ENCODE measurements at places on chromosomes 1 and 21.

DNA sequence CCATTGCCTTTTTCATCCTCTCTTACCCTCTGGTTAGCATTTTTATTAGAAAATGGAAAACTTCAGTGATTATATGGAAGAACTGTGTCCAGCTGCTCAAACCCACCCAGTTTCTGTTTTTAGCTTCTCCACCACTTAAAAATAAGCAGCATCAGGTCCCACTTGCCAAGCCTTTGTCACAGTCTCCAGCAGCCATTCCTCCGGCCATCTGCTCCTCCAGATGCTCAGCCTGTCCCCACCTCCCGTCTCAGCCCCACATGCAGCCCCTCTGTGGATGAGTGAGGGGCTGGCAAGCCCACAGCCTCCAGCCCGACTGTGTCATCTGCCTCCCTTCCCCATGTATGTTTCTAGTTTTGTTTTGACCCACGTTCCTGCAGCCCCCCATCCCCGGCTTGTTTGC is 289.7 kb downstream of the HHAT start:
- DNase-seq: no peak

DNA sequence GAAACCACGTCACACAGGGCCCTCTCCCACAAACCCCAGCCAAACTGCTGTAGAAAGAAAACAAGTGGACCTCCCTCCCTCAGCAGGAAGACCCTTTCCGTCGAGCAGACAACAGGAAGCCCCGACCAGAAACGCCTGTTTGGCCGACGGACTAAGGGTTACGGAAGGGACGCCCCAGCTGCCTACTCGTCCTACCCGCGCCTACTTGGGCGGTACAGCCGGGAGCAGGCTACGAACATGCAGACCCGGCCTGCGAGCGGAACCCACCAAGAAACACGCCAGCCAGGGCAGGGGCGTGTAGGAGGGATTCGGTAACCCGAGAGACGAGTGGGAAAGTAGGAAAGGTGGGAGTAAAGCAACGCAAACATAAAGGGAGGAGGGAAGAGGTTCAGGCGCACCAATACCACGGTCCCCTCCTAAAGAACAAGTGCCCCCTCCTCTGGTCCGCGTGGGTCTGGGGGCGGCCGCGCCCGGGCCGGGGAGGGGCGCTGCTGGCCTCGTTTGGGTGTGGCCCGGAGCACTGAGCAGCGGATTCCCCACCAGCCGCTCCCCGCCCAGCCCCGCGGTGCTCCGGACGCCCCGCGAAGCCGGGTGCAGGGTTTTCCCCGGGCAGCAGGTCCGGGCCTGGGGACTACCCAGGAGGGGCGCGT is 450 bp downstream of the S100A10 start:
- peak; percentile 70 for DNase-seq

DNA sequence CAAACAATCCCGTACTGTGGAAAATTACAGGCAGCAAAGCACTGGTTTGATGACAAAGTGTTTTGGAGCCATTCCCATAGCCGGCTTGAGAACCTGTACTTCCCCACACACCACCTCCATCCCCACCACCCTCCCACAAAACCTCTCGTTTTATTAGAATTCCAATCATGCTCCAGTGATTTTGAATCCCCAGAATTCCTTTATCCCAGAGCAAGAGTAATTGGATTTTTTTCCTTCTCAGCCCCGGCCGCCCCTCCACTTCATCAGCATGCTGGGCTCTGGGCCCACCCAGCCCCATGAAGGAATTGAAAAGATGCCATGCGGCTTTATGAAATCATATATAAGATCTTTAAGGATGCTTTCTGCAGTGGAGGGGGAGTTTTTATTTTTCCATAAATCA is 136.6 kb downstream of the OMA1 start:
- DNase-seq: no peak

DNA sequence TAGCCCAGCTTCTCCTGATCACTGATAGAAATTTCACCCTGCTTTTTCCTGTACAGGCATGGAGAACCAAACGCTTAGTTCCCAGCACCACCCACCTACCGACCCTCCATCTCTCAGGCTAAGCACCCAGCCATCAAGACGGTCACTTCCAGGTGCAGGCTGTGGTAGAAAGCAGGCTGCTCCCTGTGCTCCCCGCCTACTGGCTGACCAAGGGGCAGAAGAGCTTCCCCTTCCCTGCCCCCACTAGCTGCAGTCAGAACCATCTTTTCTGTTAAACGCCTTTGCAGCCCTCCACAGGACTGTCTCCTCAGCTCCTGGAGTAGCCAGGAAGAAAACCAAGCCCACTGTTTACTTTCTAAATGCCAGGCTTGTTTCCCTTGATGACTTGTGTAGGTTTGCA is 23.0 kb downstream of the SPATA46 start:
- DNase-seq: no peak

DNA sequence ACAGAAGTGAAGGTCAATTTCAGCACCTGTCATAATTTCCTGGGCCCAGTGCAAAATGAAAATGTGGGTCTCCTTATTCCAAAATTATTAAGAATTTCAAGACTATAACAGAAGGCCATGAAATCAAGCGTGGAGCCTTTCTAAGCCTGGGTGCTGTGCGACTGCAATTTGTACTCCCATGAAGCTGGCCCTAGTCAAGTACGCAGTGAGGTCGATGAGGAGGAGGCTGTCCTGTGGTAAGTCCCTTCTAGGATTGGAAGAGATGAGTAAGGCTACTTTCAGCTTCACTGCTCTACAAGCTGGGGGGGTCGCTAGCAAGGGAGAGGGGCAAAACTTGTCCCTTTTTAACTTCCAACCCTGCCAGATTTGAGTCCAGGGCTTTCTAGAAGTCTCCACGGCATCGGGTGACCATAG is 410 bp upstream of the NUDC start:
- no peak for DNase-seq

DNA sequence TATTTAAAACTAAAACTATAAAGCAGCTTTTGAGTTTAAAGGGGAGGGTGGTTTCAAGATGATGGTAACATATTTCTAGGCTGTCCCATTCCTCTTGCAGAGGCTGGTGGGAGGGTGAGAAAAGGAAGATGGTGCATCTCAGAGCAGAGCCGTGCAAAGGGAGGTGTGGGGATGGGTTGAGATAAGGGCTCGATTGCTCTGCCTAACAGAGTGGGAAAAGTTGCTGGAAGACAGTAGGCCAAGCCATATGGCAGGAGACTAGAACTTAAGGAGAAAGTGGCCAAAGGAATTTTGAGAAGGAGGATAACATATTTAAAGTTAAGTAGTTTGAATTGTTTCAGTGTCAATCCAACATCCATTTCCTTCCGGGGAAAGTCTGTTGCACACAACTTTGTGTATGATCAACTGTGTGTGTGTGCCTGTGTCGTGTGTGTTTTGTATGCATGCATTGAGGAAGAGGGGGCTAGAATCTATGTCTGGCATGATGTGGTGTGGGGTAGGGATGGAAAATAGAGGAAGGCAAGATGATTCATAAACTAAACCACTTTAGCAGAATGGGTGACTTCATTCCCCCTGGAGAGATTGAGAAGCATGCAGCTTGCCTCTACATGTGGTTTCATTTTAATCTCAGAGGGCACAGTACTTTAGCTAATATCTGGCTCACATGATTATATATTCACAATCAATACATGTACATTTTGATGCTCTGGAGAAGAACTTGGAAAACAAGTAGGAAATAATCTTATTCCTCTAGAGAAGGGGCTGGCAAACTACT is 145.0 kb upstream of the DNAH14 start:
- DNase-seq: no peak

- peak; percentile 73 for DNase-seq
Observed at GRCh38 chr1:85502625-85503083, 37.7 kb upstream of the DDAH1 start.

- DNase-seq: no peak
Observed at GRCh38 chr1:63976006-63976405, 202.2 kb downstream of the ROR1 start.

- no peak for DNase-seq
Observed at GRCh38 chr1:113732802-113733201, 26.5 kb downstream of the PHTF1 start.

- DNase-seq: no peak
Observed at GRCh38 chr1:246065592-246065991, 441.5 kb downstream of the SMYD3 start.

- DNase-seq: no peak
Observed at GRCh38 chr1:218772575-218772974, 401.1 kb upstream of the LYPLAL1 start.

- no peak for DNase-seq
Observed at GRCh38 chr1:63623952-63624351, 30.7 kb downstream of the PGM1 start.

DNA sequence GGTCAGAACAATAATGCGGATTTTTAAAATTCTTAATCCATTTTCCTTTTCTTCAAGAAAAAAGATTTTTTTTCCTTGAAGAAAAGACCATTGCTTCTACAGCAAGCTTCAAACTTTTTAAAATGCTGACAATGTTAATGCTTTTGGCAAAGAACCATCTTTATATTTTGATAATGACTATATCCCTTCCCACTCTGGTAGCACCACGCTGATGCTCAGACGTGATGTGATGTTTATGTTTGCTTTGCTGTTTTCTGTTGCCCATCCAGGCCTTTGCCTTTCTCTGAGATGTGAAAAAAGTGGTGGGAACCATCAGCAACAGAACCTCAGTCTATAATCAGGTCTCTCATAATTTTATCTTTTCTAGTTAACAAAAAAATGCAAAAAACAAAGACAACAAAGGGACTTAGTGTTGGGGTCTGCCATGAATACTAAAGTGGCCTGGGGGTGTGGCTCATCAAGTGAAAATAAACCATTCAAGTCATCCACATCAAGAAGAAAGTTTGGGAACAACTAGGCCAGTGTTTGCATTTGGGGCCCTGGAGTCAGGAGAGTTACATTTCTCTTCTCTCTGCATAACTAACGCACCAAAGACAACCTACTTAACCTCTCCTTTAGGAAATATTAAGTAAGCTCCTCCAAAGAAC is 244.6 kb upstream of the DMRTA2 start:
- no peak for DNase-seq

GRCh38 chr1:220875260-220875659 is 4.0 kb upstream of the HLX start:
- no peak for DNase-seq

- DNase-seq: no peak
Observed at GRCh38 chr1:37240897-37241296, 206.6 kb upstream of the GRIK3 start.

DNA sequence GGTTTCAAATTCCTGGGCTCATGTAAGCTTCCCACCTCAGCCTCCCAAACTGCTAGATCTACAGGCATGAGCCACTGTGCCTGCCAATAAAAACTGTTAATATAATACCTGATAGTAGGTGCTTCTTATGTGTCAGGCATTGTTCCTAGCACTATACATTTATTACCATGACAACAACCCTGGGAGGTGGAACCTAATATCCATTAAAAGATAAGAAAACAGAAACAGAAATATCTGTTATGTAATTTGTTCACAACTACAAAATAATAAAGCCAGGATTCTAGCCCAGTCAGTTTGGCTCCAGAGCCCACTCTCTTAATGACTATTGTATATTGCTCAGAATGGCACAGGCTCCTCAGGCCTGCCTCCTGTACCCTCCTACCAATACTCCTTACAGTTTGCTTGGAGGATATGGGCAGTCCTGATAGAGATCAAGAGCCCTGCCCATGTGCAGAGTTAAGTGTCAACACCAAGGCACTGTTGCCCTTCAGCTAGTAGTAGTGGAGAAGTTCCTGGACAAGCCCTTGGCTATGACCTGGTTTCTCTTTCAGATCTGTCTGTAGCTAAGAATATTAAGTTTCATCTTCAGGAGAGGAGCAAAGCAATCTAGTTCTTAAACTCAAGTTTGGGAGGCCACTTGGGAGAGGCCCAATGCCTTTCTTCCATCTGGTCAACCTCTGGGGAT is 22.4 kb downstream of the RPL5 start:
- DNase-seq: no peak

DNA sequence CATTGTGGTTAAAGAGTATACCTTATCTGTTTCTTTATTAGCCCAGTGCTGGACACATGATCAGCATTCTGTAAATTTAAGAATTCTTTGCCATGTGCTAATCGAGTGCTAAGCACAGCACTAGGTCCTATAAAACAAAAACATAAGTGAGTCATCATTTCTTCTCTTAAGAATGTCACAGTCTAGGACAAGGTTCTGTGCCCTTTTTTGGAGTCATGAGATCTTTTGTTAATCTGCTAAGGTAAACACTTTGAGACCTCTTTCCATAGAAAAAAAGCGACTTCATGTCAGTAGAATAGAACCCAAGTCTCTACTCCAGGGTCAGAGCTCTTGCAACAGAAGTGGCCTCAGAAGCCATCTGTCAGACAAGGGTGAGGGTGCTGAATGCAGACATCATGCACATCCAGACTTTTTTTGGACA is 70.0 kb upstream of the NFIA start:
- no peak for DNase-seq

DNA sequence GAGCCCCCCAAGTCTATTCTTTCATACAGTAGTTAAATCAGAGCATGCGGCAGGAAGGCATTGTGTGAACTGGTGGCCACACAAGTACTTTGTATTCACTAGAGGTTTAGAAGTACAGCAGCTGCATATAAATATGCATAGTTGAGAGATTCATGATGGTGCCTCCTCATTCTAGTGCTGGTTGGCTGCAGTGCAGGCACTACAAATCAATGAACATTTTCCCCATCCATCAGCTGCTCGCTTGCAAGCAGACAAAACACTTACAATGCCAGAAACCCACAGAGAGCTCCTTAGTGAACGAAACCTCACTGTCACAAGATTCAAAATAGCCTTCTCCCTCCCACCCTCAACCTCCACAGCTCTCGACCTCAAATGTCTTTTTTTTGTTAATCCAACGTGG is 726.2 kb downstream of the USP25 start:
- no peak for DNase-seq

DNA sequence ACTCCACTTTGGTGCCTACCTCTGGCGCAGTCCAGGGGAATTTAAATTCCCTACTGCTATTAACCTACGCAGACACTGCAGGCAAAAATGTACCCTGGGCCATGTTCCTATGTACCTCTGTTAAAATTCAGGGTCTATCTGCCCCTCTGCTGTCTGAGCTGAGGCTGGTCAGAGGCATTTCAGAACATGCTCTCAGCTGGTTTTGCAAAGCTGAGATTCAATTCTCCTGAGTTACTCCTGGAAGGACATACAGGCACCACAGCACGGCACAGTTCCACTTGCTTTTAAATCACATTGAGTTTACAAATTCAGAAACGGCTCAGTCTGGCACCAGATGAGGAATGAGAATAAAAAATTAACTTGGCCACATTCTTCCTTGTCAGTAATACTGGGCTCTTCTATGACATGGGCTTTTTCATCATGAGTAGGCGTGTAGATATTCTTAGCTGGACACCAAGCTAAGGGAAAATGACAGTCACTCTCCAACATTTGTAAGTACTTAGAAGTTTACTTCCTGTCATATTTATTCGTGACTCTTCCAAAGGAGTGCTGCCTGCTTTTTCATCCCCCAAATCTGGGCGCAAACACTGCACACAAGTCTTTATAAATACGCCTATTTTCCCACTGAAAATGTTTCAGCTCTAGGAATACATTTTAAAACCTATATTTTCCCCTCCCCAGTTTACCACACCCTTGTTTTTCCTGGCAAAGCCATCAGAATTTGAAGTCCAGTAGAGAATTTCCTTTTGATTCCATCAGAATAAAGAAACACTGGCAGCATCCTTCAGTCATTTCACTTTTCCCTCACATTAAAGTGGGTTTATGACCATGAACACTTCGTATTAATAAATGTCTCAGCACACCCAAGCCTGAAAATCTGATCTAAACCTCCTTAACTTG is 1.9 kb downstream of the C1orf198 start:
- DNase-seq: no peak

GRCh38 chr1:18712252-18712600 is 81.6 kb downstream of the PAX7 start:
- no peak for DNase-seq
